ENCODE measurements at places on chromosomes 7 and 10. TPM values are rescaled to one million over a fixed set of nuclear protein-coding genes. Genes with fewer than 3 reads are reported as not detected.

GRCh38 chr10:69317175-69317604 is 38.9 kb downstream of the HK1 start:
- H3K4me1 ChIP-seq = peaks cover 39% of the 10 kb centered on the region
- no peaks in the 10 kb centered on the region for H3K27me3 ChIP-seq
- no peaks in the 10 kb centered on the region for H3K36me3 ChIP-seq
- H3K27ac ChIP-seq = peak overlapping the region; percentile 97
- no peak overlapping the region for H3K4me3 ChIP-seq

SFMBT2 gene
- total RNA-seq = 22.3 TPM

SLC26A3 gene
- not detected for total RNA-seq

FZD1 gene
- total RNA-seq = 20.1 TPM

Data from lower lobe of right lung (tissue), 2 donors.